ENCODE measurements at places on chromosomes 16 and 17. TPM values are rescaled to one million over a fixed set of nuclear protein-coding genes. Genes with fewer than 3 reads are reported as not detected.
A peak's percentile ranks its signal among the peaks of the same experiment; 100 is the strongest.

NOG gene
- 23.5 TPM for total RNA-seq

KIAA0513 gene
- total RNA-seq: 5.3 TPM

ZNF594 gene
- total RNA-seq: 8.7 TPM

EFCAB3 gene
- total RNA-seq: not detected

SLC38A8 gene
- not detected for total RNA-seq

SGCA gene
- total RNA-seq: not detected

CNGB1 gene
- not detected for total RNA-seq

SLC6A2 gene
- not detected for total RNA-seq

CDK5R1 gene
- 10.5 TPM for total RNA-seq

CA5A gene
- not detected for total RNA-seq

GNGT2 gene
- 21.7 TPM for total RNA-seq

CYGB gene
- 0.23 TPM for total RNA-seq

DNA sequence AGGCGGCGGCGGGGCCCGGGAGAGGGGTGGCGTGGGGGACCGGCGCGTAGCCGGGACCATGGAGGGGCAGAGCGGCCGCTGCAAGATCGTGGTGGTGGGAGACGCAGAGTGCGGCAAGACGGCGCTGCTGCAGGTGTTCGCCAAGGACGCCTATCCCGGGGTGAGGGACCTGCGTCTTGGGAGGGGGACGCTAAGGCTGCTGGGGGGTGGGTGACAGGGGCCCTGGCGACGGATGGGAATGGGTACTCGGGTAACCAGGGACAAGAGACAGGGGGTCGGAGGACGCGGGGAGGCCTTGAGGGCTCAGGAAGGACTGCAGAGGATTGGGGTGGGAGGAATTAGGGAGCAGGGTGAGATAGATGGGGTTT, 243 bp downstream of the RND2 start:
- no peak for DNase-seq

- DNase-seq: peak; percentile 77
These were observed 14.7 kb upstream of the KLHDC4 start for GRCh38 chr16:87780385-87780989.

DNA sequence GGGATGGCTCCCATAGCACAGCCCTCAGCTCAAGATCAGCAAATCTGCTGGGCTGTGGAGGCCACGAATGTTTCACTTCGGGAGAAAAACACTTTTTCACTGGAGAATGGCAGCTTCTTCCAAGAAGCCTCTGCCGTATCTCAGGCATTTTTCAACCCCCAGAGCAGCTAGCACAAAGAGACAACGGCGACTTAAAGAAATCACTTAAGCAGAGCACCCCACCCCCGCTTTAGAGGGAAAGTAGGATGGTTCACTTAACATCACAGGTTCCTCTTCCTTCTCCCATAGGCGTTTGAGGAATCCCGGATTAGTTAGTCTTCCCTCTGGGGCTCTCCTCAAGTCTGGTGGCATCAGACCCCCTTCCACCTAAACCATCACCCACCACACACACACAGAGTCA, 27.6 kb downstream of the CYB561 start:
- DNase-seq: no peak

GRCh38 chr16:524274-525040, 3.1 kb upstream of the CAPN15 start:
- no peak for DNase-seq

- DNase-seq: peak; percentile 77
These were observed at the start of gene CCL5 for GRCh38 chr17:35879773-35880654. CCL5 (minus strand) TSS chr17:35880360.

DNA sequence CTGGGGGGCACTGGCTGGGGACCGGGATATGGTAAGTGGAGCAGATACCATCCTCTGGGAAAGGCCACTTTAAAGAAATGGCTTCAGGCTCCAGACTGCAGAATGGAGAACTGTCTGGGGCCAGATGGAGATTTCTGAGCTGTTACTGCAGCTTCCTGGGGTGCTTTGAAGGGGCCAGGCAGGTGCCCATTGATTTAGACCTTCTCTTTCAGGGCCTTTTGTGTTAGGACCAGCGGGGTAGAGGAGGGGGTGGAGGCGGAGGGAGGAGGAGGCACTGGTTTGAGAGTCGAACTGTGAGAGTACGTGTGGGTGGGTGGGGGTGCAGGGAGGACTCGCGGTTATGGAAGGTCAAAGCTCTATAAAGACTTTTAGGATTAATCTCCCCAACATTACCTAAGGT, 11.4 kb downstream of the NECAB2 start:
- DNase-seq: no peak

DNA sequence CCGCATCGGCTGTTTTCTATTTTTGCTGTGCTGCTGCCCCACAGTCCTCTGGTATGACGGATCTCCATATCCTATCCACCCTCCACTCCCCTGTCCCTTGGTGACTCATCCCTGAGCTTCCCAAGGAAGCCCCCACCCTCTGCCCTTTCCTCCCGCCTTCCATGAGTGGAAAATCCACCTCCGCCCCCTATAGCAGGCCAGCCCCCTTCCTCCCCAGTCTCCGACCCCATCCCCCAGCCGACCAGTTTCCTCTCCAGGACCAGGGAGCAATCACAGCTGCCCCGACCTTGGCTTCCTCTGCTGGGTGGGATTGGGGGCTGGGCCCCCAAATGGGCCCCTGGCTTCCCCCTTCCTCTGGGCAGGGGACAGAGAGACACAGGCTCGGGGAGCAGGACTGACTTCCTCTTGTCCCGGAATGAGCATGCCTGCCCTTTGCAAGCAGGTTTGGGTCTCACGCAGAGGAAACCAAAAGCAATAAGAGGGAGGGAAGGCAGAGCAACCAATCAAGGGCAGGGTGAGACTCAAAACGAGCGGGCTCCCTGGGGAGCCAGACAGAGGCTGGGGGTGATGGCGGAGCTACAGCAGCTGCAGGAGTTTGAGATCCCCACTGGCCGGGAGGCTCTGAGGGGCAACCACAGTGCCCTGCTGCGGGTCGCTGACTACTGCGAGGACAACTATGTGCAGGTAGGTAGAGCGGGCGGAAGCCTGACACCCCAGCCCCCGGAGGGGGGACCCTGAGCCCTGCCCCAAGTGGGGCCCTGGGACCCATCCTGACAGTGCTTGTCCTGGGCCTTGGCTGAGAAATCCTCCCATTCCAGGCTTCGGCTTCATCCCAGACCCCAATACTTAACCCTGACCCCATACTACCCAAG, at the start of the genes ABI3 and GNGT2:
TSS of gene ABI3 (plus strand) at position 550 of the 872 bp plus-strand sequence. CDS start at position 568, 18 bp downstream.
TSS of gene GNGT2 (minus strand) at position 417 of the 872 bp plus-strand sequence. CDS start 3,152 bp downstream, outside the sequence.
- DNase-seq: peak; percentile 85

- no peak for DNase-seq
These were observed 6.7 kb upstream of the PHKG2 start for GRCh38 chr16:30741461-30741914.

- no peak for DNase-seq
These were observed 857 bp downstream of the TANGO6 start for GRCh38 chr16:68844211-68844564.

DNA sequence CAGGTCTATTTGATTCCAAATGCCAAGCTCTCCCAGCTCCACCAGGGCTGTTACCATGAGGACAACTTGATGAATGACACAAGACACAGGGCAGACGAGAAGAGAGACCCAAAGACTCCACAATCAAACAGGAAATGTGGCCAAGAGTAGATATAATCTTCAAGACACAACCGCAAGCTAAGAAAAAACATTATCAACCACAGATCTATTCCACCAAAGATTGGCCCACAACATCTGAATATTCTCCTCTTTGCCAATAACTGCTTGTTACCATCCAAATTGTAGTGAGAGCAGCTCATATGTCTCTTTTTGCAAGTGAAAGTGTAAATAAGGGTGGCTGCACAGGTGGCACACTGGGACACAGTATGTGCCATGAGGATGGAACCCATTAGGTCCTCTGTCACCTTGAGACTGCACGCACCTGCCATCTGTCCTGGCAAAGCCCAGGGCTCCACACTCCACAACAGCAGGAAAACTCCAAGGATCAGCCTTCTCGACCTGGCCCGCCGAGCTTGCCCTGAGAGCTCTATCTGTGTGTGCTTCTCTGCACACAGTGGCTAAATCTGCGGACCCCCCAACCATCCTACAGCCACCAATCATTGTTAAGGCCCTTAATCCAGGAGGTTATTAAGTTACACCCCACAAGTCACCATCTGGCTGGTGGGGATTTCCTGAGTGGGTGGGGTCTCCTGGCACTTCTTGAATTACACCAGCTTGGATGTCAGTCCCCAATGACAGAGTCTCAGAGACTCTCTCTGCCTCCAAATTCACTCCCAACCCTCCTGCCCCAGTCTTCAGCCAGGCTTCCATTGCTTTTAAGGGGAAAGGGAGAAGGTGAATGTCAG, 50.5 kb downstream of the DYNLRB2 start:
- peak; percentile 50 for DNase-seq

DNA sequence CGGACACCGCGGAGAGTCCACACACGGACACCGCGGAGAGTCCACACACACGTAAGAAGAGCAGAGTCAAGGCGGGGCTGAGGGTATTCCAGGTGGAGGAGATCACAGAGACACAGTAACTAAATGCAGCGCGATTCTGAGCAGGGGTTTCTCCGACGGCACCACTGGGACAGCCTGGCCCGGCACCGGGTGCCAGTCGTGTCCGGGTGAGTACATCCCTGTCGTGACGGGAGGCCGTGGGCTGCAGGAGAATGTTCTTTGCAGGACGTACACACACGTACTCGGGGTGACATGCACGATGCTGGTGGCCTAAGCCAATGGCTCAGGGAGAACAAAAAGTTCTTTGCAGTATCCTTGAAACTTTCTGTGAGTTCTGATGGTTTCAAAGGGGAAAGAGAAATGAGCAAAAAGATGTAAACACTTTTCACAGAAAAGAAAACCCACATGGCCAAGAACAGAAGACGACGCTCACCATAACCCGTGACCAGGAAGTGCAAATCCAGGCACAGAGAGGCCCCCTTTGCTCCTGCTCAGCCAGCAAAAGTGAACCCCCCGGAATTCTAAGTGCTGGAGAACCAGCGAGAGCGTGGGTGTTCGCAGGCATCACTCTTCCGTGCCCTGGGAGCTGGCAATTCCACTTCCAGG, 53.7 kb upstream of the METRNL start:
- DNase-seq: no peak

- DNase-seq: peak; percentile 64
These were observed 102.6 kb upstream of the CREBBP start for GRCh38 chr16:3983081-3983520.

DNA sequence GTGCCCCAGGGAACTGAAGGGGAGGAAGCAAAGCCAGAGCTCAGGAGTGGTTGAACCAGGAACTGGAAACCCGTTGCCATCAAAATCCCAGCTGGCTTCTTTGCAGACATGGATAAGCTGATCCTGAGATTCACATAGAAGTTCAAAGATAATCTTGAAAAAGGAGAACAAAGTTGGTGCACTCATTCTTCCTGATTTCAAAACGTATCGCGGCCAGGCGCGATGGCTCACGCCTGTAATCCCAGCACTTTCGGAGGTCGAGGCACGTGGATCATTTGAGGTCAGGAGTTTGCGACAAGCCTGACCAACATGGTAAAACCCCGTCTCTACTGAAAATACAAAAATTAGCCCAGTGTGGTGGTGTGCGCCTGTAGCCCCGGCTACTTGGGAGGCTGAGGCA, 7.1 kb downstream of the RAP1GAP2 start:
- DNase-seq: no peak

- DNase-seq: no peak
These were observed 36.8 kb downstream of the HELZ start for GRCh38 chr17:67208232-67208631.

DNA sequence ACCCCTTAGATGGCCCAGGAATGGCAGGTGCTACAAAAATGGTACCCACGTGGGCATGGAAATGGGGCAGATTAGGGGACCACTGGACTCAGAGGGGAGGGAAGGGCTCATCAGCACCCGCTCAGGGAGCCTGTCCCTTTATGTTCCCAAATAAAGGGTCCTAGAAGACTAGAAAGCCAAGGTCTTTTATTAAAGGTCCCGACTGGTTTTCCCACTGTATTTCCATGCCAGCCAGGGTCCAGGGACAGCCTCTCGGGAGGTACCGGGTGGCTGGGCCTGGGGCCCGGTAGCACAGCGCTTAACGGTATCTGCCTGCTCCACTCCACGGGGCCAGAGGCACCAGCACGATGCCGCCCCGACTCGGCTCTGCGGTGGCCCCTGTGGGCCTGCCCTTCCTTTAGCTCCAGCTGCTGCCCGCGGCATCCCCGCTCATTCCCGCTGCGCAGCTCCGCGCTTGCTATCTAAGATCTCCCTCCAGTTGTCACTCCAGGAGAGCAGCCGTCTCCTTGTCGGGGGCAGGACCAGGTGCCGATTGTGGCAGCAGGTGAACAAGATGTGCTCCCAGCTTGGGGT, 1.4 kb downstream of the NT5C start:
- DNase-seq: no peak

DNA sequence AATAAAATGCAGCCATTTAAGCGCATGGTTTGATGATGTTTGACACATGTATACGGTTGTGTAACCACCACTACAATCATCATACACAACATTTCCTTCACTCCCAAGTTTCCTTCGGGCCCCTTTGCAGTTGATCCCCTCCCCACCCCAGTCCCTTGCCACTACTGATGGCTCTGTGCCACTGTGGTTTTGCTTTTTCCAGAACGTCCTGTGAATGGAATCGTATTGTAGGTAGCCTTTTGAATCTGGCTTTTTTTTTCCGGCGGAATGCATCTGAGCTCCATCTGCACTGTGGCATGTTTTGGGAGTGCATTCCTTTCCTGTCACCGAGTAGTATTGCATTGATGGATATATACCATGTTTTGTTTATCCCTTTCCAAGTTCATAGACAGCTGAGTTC, 15.1 kb upstream of the MAP2K3 start:
- no peak for DNase-seq

DNA sequence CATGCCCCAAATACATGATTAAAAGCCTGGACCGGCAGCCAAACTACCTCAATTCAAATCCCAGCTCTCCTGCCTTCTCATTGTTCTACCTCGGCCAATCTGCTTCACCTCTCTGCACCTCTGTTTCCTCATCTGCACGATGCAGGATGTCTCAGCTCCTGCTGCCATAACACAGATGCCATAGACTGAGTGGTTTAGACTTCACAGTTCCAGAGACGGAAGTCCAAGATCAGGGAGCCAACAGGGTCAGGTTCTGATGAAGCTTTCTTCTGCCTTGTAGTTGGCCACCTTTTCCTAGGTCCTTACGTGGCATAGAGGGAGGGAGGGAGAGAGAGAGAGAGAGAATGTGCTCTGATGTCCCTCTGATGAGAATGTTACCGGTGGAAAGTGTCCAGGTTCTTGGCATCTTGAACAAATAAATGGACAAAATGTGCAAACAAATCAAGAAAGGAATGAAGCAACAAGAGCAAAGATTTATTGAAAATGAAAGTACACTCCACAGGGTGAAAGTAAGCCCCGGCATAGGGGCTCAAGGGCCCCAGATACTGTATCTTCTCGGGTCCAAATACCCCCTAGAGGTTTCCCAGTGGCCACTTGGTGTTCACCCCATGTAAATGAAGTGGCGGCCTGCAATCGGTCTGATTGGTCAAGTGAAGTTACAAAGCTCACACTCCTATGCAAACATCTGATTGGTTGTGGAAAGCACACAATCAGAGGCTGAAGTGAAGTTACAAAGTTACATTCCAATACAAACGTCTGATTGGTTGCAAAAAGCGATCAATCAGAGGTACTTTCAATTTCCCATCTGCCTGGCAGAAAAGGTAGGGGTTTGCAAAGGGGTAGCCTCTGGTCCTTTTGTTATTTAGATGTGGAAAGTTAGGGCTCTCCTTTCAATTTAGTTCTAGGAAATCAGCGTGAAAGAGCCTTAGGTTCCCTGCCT, 43.3 kb upstream of the ZCCHC14 start:
- no peak for DNase-seq

GRCh38 chr16:5925850-5926249, 828.3 kb upstream of the EEF2KMT start:
- no peak for DNase-seq

All from activated CD8-positive, alpha-beta T cell treated with anti-CD3 and anti-CD28 coated beads for 36 hours (primary cell).